ENCODE measurements at places on chromosomes 6 and 20.

- DNase-seq: no peak
Measured at GRCh38 chr20:19966840-19967239, 50.3 kb upstream of the NAA20 start.

- no peak for DNase-seq
Measured at GRCh38 chr6:34138914-34139510, 6.9 kb downstream of the GRM4 start.

- DNase-seq: peak; percentile 78
Measured at GRCh38 chr6:130204322-130204721, 18.4 kb downstream of the SAMD3 start.

DNA sequence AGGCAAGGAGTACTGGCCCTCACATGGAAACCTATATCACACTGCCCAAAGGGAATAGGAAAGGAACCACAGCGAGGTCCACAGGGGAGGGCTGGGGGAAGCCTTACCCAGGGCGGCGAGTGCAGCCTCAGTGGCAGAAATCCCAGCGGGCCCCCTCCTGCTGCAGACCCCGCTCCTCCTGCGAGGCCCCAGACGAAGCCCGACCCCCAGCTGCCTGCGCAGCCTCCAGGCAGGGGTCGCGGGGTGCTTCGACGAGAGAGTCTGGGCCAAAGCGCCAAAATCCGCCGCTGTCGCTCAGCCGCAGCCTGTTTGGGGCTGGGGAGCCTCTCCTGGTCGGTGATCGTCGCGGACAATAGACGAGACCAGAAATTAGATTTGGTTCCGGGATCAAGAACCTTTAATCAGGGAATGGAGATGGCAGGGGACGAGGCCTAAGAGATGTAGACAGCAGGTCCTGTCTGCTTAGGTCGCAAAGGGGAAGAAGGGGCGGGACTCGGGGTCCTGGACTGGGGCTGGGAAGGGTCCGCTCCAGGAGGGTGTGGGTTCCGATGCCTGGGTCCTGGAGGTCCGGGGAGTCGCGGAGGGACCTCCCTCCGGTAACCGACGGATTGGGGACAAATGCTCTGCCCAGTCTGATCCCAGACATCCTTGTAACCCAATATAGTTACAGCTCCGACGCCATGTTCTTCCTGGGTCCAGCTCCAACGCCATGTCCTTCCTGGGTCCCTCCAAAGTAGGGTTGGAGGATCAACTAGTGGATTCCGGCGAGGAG lies 36.4 kb upstream of the HLA-E start:
- no peak for DNase-seq

DNA sequence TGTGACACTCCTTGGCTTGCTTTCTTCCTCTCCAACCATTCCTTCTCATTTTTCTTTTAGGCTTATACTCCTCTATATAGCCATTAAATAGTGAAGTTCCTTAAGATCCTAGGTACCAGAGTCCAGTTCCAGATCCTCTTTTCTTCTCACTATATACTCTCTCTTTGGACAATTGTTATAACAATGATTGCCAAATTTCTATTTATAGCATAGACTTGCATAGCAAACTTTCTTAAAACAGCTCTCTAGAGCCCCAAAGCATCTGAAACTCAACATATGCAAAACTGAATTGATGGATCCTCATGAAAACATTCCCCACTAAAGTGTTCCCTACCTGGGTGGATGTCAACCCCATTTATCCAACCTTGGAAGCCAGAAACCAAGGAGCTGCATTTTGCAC lies 13.4 kb downstream of the PHIP start:
- DNase-seq: no peak

- DNase-seq: no peak
Measured at GRCh38 chr20:58988565-58988882, 7.5 kb downstream of the NELFCD start.

- no peak for DNase-seq
Measured at GRCh38 chr6:40620574-40621240, 33.5 kb upstream of the LRFN2 start.

DNA sequence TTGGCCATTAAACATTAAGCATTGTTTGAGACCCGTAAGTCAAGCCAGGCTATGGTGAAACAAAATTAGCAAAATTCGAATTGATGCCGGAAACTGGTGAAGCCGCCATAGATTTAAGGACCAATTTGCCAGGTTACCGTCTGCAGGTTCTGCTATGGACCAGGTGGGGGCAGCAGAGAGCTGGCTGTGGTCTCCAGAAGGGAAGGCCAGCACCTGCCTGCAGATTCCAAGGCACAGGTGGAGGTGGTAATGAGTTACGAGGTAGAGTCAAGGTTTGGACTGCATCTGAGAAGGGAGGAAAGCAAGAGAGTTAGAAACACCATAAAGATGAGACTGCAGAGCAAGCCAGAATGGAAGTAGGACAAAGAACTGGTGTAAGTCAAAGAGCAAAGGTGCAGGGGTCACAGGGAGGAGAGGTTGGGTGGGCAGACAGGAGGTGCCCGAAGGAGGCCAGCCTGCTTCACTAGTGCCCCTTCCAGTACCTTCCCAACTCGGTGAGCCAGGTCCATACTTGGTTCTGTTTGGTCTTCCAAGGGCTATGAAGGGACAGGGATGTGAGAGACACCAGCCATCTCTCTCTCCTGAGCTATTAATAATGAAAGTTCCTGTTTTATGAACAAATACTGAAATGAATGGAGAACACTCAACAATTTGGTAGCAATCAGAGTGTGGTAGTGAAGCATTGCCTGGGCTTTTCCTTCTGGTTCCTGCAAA lies 131.6 kb upstream of the ESR1 start:
- DNase-seq: peak; percentile 54

DNA sequence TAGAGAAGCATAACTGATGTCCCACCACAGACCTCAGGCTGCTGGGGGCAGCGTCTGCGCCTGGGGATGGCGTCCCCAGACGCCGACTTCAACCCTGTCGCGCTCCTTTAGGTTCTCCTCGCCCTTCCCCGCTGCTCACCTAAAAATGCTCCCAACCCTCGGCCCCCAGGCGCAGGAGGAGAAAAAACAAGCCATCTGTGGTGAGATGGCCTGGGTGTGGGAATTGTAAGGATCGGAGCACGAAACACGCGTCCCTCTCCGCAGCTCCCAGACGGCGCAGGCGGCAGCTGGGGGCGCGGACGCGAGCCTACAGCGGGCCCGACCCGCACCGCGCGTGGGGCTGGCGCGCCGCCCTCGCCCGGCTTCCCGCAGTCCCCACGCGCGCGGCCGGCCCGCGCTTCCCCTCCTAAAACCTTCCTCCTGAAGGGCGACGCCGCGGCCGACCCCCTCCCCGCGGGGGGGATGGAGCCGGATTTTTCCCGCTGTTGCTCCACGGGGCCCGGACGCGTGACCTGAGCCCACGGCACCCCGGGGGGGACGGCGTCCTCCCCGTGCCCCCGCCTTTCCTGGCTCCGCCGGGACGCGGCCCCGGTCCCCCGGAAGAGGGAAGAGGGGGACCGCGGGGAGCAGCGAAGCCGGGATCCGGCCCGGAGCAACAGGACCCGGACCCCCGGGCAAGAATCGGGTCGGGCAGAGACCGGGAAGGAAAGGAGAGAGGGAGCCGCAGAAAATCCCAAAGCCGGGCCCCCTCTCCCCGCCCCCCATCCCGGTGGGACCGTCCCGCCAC lies 611 bp downstream of the EPB41L2 start:
- DNase-seq: peak; percentile 49

DNA sequence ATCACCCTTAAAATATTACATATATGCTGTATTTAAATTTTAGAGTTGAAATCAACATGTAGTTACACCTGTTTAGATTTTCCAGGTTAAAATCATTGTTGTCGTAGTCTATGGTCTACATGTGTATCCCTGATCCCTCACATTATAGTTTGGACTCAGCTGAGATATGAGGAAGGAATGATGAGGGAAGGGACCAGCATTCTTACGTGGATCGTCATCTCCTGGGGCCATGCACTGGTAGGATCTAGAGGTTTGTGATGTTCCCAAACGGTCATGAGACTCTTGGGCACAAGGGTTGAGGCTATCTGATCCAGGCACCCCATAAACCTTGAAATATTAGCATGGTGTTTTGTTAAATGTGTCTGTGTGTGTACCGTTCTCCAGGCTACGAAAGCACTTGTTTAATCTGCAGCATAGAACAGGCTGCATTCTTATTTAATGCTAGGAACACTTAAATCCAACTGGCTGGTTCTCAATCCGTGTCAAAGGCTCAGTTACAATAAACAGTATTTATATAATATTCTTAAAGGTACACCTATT lies 55.4 kb downstream of the IPCEF1 start:
- no peak for DNase-seq

- no peak for DNase-seq
Measured at GRCh38 chr20:46715292-46715756, 5.9 kb downstream of the SLC2A10 start.

- no peak for DNase-seq
Measured at GRCh38 chr20:19370076-19371075, 157.9 kb downstream of the SLC24A3 start.

DNA sequence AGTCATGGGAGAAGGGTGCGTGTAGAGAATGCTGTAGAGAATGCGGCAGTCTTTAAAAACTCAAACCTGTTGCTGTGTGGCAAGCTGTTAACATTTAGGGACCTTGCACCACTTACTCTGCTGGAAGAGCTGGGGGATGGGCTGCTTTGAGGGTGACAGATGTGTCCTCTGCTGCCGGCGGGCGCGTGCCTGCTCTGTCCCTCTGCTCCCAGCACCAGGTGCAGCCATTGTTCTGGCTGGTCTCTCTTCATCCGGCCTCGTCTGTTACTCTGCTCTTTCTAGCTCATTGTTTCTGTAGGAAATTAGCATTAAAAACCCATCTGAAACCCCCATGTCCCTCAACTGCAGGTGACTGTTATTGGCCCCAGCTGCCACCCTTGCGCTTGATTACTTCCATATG lies 78.5 kb downstream of the CBFA2T2 start:
- no peak for DNase-seq

Data from hematopoietic multipotent progenitor cell treated with erythropoietin and hydrocortisone succinate and interleukin-3 and kit ligand, for 4 days (in vitro differentiated cells).